ENCODE measurements at places on chromosomes 5 and 9. TPM values are rescaled to one million over a fixed set of nuclear protein-coding genes. Genes with fewer than 3 reads are reported as not detected.

DNAJB5 gene
- total RNA-seq, result 3.7 TPM

OTP gene
- not detected for total RNA-seq

CD274 gene
- total RNA-seq, result 8.4 TPM

SLC25A2 gene
- 0.34 TPM for total RNA-seq

HINT2 gene
- total RNA-seq, result 14.3 TPM

CIZ1 gene
- 142 TPM for total RNA-seq

TAF11L14 gene
- not detected for total RNA-seq

CLINT1 gene
- total RNA-seq, result 94.2 TPM

ZDHHC11B gene
- 0.81 TPM for total RNA-seq

PCDHB11 gene
- total RNA-seq, result not detected
